Upper lobe of right lung (tissue), 1 donor: ENCODE measurements at places on chromosomes 2 and 18.

DNA sequence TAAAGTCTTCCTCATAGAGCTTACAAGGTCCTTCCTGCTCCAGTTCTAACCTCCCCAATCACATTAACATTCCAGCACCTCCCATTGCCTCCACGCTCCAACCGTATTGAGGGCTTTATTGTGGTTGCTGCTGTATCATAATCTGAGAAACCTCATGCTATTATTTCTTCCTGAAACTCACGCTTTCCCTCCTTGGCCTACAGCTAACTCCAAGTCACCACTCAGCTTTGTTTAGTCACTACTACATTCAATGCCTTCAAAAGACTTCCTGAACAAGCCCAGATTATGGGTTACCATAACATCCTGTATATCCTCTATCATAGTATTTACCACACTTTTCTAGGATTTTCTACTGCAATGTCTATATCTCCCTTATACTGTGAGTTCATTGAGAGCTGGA is 230.4 kb downstream of the IKZF2 start:
- no peak for DNase-seq

- DNase-seq = no peak
Measured at GRCh38 chr2:225165052-225165451, 122.8 kb upstream of the DOCK10 start.

DNA sequence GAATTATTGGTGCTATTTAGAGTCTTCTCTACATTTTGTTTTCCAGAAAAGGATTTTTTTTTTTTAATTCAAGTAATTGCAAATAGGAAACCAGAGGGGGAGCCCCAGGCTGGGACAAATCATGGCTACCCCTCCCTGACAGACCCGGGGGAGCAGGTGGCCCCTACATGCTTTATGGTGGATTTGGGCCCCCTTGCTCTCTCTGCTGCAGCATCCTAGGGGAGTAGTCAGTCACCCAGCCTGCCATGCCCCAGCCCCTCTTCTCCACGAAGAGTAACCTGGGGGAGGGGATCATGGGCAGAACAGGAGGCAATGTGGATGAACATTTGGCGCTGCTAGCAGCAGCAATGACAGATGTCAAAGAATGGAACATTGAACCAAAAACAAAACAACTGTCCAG is 4.6 kb downstream of the C2orf81 start:
- no peak for DNase-seq

DNA sequence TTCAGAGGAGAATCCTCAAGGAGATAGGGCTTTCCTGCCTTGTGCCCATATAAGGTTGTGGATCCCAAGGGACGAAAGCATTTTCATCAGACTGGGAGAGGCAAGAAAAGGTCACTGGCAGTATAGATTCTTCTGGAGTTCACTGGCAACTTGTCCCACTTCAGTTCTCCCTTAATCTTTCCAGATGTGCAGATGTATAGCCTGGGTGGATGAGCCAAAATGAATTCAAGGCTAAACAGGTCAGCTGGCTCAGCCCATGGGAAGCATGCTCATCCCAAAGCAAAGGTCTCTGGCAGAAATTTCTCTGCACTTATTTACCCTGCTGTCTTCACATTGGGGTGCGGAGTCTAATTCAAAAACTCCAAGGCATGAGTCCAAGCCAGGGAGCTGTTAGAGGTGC is 148.9 kb upstream of the TNP1 start:
- no peak for DNase-seq

DNA sequence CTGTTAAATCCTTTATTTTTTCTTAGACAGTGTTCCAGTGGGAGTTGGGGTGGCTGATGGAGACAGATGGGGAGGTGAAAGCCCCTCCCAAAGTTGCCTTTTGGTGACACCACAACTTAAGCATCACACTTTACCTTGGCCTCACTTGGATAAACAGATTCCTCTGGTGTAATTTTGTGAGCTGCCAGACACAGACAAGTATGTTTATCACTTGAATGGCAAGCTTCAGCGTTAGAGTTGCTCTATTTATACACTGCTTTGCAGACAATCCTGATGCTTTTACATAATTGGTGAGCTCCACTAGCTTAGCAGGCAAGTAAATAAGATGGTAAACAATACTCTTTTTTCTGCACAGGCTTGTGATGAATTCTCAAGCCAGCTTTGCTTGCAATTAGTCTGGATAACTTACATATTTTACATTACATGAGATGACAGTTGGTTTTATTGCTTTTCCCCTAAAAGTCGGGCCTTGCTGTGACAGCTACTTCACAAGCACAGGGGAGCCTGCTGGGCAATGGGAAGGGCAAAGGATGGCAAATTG is 226.2 kb downstream of the SLC8A1 start:
- no peak for DNase-seq

- no peak for DNase-seq
Measured at GRCh38 chr2:241656190-241656741, 18.8 kb downstream of the ATG4B start.

GRCh38 chr2:168814046-168814445 is 11.6 kb downstream of the NOSTRIN start:
- DNase-seq = no peak

DNA sequence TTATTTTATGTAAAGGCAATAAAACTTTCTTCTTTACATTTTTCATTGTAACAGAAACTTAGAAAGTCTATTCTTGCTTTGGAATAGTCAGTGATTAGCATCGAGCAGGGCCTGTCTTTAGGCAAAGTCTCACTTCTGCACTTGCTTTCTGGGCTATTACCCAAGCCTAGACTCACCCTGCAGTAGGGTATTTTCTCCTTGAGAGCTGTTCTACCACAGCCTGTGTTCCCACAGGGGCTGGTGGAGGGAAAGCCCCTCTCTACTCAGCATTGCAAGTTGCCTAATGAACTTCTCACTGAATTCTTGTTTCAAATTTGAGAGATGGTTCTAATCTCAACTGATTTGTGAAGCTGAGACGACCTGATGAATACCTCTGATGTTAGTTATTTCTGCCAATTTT is 111.7 kb upstream of the KLHL14 start:
- no peak for DNase-seq

DNA sequence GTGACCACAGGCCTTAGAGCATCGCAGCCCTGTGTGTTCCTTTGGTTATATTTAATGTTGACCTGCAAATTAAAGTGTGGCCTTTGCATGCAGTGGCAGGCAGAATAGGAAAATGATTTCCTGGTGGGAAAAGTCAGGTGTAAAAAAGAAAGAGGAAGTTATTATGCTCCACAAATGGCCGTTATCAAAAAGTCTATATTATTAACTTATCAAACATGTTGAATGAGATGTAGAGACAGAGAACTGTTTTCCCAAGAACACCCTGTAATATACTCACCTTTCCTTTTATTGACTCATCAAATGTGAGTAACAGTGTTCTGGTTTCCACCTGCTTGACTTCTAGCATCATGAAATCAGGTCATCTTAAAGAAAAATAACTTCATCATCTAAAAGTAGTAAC is 35.3 kb downstream of the MEIS1 start:
- DNase-seq = no peak

DNA sequence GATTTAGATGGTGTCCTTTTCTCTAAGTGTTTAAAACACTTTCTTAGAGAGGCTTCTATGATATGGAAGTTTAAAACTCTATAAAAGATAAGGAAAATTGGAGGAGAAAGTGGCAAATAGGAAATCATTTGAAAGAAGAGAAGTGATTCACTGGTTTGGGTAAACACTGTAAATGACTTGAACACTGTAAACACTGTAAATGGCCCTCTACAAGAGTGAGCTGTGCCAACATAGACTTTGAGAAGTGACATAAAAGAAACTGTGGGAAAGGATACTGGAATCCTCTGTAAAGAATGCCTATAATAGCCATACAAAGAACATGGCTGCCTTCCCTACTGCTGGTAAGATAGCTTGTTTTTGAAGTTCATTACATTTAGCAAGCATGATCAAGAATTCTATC is 210.9 kb upstream of the SIX3 start:
- no peak for DNase-seq

DNA sequence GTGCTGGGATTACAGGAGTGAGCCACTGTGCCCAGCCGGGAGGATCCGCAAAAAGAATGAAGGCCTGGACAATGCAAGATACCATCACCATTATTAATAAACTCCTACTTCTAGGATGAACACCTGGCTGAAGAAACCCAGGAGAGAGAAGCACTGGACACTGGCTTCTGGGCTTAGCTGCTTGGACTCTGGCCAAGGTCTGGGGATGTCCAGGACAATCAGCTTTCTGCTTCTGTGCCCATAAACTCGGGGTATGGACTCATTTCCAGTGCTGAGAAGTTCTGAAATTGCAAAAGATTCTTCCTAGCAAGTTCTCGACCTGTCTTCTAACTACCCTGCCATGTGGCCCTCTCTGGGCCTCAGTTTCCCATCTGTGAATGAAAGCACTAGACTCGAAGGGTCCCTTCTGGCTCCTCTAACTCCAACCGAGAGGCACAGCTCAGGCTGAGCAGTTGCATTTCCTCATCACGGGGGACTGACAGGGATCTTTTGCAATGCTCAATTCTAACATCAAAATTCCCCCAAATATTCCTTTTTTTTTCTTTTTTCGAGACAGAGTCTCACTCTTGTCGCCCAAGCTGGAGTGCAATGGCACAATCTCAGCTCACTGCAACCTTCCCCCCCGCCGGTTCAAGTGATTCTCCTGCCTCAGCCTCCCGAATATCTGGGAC is 2.4 kb upstream of the SH2D6 start:
- DNase-seq = no peak

GRCh38 chr2:29129586-29130281 is 14.5 kb downstream of the CLIP4 start:
- DNase-seq = peak; percentile 48

DNA sequence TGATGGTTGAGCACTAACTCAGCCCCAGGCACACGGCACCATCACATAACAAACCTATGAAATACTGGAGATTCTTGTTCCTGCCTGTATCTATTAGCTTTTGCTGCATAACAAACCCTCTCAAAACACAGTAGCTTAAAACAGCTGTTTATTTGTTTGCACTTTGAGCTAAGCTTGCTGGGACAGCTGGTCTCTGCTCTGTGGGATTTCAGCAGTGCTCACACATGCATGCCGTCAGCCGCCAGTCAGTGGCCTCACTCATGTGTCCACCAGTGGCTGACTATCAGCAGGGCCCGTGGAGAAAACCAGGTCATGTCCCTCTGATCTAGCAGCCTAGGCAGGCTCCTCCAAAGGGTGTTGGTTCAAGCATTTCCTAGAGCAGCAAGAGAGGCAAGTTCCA is 52.8 kb upstream of the RAB12 start:
- DNase-seq = no peak

GRCh38 chr2:76678383-76679024 is 843.7 kb downstream of the LRRTM4 start:
- DNase-seq = no peak

- DNase-seq = no peak
Measured at GRCh38 chr2:151860613-151861146, 32.5 kb upstream of the ARL5A start.

GRCh38 chr2:189676471-189676870 is 2.0 kb downstream of the ANKAR start:
- DNase-seq = no peak

DNA sequence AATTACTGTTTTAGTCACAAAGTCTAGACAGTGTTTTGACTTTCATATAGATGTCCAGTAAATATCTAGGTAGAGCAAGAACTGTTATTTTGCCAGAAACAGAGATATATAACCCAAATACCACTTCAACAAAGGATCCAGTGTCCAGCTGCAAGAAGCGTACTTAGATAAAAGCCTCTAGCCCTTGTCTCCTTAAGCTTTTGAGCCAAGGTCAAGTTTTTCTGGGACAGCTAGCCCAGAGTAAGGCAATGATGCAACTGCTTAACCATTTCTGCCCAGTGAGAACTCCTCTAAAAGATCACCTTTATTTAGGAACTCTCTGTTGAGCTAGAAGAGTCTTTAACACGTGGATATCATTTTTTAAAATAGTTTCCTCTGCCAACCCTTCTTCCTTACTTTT is 1424.9 kb upstream of the NXPH2 start:
- no peak for DNase-seq

- no peak for DNase-seq
Measured at GRCh38 chr2:141805302-141805701, 325.5 kb downstream of the LRP1B start.

GRCh38 chr2:203904022-203904421 is 32.5 kb upstream of the ICOS start:
- no peak for DNase-seq

GRCh38 chr2:51720826-51721225 is 688.9 kb upstream of the NRXN1 start:
- DNase-seq = no peak

DNA sequence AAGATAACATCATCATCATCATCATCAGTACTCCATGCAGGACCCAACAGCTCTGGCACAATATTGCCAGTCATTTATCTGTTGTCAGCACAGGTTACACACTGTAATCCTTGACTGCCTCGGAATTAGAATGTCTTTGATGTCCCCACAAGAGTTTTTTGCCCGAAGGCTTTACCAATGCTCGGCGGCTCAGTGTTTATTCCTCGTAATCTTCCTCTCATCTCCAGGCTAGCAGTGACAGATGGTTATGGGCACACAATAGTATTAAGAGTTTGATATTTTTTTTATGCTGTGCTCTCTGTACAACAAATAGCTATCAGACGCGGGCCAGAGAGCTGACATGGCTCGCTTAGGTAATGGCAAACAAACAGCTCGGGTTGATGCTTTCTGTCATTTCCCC is 515.2 kb downstream of the ZEB2 start:
- no peak for DNase-seq

DNA sequence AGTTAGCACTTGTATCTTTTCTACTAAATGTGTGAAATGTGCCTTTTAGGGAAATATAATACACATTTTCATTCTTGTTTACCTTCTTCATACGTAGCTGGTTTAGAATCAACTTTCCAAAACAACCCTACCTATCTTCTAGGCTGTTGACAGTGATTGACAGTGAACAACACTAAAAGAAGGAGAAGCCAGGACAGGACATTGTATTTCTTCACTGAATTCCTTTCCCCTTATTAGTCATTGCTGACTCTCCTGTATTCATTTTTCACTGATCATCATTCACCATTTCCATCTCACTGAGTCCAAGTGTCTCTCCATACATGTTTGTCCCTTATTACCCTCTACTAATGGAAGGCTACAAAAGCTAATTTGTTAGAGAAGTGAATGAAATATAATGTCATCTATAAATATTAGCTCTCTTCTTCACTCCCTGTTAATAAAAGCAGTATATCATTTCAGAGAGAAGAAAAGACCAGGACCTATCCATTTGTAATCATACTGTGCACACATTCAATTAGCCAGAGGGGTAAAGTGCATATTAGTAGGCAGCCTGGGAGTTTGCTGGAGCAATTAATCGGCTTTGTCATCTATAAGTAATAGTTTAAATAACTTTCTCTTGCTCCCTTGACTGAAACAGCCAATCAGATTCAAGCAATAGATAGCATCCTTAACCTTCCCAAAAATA is 192.5 kb upstream of the FOSL2 start:
- DNase-seq = no peak
